ENCODE measurements at places on chromosomes 2 and 18. TPM values are rescaled to one million over a fixed set of nuclear protein-coding genes. Genes with fewer than 3 reads are reported as not detected.

Gene RNF152
- total RNA-seq = 0.02 TPM

Gene UCN
- total RNA-seq = 2.3 TPM

Gene OLA1
- total RNA-seq = 121 TPM

Gene SLC1A4
- 10.9 TPM for total RNA-seq

Gene CKAP2L
- total RNA-seq = 13.4 TPM

Gene NFE2L2
- 59.8 TPM for total RNA-seq

Data from A549 treated with CpdA at 1 μM for 4 hours (cell line).